ENCODE measurements at places on chromosomes 3 and 15.

DNA sequence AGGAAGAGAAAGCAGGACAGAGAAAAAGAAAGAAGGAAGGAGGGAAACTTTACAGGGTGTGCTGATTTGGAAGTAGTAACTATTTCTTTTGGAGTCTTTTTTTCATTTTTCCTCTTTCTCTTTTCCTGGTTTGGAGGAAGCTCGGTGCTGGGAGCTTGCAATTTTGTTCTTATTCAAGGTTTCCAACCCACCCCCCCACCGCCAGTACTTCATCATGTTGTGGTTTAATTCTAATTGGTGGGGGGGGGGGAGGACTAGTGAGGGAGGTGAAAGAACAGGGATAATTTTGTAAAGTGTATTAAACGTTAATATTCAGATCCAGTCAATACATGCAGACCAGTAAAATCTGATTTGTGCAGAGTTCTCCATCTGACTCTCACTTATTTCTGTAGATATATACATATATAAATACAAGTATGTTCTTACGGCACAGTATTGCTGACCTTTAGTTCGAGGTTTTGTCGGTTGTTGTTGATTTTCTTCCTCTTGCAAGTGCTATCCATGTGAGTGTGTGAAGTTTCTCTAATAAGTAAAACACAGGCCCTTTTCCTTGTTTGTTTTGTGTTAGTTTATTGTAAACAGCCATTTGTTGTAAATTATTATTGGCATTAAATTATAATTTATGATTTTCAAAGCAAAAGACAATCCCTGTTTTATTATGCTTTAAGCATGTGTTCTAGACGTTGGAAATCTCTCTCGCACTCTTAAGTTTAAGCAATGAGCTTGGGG is 9.3 kb downstream of the NR2F2 start:
- DNase-seq, result no peak

DNA sequence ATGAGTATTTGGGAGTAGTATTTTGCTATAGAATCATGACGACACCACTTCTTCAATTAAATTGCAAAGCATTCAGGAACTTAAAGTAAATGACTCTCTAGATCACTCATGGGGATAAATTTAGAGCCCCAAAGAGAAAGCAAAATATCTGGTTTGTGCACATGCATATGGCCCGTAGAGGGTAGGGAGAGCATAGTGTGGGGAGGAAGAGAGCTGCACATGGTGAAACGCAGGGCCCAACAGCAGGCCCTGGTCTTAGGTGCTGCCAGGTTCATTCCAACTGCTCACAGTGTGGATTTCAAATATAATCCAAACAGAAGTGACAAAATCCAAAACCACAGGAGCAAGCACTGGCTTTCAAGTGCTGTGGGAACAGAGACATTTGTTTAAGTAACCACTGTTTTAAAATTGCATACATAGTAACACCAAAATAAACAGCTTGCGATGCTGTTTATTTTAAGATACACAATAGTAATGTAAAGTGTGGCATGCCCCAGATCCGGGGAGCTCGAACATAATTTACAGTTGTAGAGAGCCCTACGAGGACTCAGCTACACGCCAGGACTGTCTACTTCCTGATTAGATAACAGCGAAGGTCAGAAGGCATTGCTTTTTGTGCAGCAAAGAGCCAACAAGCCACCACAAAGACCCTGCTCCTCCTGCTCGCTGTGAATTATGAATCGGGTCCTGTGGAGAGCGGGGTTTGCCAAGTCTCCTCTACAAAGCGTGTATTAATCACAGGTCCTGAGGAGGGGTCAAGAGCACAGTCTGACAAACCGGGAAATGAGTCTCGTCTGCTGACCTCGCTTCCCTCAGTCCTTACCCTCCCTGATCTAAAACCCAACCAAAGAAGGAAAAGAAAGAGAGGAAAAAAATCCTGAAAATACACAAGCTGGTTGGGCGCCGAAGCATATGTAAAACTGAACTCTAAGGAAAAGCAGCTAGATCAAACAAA is 80.6 kb downstream of the MEIS2 start:
- no peak for DNase-seq

GRCh38 chr15:78004222-78004727 is 73.2 kb downstream of the TBC1D2B start:
- no peak for DNase-seq

GRCh38 chr3:45967724-45968123 is 24.5 kb downstream of the CXCR6 start:
- DNase-seq, result no peak

GRCh38 chr3:182382112-182382857 is 411.0 kb upstream of the ATP11B start:
- DNase-seq, result no peak

DNA sequence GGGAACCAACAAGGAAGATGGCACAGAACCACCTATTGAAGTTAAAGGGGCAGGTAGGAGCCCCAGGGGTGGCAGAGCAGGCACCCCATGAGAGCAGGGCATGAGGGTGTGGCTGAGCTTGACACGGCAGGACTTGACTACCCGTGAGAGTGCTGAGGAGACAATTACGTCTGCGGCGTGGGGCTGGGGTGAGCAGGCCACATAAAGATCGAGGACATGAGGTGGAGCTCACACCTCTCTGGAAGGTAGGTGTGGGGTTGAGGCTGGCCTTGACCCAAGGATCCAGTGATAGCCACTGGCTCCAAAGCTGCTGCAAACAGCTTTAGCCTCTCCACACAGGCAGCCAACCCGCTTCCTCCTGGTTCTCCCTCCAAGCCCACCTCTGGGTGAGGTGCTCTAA is 64.5 kb downstream of the PCSK6 start:
- DNase-seq, result no peak

DNA sequence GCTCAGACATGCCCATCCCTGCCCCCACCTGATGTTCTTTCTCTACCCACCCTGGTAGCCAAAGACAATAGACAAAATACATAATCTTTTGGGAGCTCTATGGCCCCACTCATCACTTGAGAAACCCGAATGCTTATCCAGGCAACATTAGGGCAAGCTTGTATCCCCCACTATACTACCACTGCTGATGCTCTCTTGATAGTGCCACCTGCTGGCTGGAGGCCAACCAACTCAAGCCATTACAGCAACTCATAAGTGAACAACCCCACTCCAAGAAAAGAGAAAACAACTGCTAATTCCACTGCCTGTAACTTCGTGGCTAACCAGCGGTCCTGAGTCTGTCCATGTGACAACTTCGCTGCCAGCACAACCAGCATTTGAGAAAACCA is 342.5 kb upstream of the TGFBR2 start:
- DNase-seq, result no peak

DNA sequence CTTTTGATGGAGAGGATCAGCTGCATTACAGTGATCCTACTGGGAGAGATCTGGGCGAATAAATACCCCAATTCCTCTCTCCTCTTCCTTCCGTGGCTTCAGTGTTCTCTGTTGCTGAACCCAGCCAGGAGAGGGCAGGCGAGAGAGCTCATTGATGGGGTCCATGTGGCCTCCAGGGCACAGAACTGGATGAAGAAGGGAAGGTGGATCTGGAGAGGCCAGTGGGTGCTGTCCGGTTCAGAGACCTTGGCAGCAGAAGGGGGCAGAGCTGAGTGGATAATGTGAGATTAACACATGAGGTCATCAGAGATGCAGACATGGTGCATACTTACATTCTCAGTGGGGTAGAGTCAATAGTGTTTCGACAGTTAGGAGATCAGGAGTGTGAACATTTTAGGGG is 193.6 kb downstream of the CLSTN2 start:
- DNase-seq, result peak; percentile 91

- DNase-seq, result no peak
Measured at GRCh38 chr3:184710870-184711492, 883 bp downstream of the MAGEF1 start.

GRCh38 chr3:26104851-26105251 is 315.0 kb downstream of the OXSM start:
- DNase-seq, result no peak

DNA sequence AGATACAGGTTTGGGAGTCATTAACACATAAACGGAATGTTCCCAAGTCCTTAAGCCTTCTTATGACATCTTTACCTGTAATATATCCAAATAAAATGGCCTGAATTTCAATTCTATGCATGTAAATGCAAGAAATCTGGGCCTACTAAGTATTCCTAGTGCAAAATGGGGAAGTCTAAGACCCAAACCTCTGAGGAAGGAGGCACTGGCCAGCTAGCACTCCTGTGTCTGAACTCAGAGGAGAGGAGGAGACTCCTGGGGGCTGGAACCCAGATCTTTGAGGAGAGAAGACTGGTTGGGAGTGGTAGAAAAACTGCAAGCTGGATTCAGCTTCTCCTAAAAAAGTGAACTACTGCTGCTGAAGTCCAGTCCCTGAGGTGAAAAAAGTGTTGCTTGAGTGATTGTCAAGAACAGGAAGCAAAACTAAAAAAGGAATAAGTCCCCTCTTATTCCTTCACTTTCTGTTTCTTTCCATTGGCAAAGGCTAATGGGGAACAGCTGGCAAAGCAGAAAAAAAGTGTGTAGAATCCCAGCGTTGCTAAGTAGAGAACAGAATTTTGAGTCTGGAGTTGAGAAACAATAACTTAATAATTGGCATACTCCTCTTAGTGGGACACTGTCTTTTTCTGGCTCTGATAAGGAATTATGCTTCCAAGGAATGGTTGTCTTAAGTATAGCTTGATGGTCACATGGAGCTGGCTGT is 54.8 kb upstream of the ATP2C1 start:
- no peak for DNase-seq

DNA sequence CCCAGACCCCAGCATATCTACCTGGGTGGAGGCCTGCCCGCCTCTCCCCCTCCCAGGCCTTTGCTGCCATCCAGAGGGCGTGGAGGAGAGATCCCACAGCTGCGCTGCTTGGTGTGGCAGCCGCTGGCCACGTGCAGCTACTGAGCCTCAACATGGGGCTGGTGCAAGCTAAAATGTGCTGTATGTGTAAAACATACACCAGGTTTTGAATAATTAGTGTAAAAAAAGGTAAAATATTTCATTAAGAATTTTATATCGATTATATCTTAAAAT is 95.8 kb downstream of the SEC22A start:
- DNase-seq, result no peak

DNA sequence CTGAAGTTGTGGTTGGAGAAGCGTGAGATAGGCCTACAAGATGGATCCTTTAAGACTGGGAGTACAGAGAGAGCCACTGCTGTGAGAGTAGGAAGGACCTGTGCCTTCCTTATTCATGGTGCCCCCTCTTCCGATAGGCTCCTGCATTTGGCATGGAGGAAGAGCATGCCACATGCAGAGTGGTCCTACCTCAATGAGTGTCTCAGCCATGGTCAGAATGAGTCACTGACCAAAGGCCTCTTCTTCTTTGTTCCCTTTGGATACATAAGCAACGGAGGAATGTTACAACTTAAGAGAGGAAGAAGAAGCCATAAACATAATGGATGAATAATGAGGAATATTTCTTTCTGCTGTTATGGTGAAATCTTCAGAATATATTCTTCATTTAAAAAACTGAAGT is 681.2 kb upstream of the GRM7 start:
- no peak for DNase-seq

- DNase-seq, result no peak
Measured at GRCh38 chr3:70360979-70361760, 48.7 kb upstream of the MDFIC2 start.

- peak; percentile 29 for DNase-seq
Measured at GRCh38 chr3:165193366-165194254, 2.6 kb downstream of the SLITRK3 start.

- DNase-seq, result no peak
Measured at GRCh38 chr15:73361337-73361736, 7.4 kb downstream of the HCN4 start.

DNA sequence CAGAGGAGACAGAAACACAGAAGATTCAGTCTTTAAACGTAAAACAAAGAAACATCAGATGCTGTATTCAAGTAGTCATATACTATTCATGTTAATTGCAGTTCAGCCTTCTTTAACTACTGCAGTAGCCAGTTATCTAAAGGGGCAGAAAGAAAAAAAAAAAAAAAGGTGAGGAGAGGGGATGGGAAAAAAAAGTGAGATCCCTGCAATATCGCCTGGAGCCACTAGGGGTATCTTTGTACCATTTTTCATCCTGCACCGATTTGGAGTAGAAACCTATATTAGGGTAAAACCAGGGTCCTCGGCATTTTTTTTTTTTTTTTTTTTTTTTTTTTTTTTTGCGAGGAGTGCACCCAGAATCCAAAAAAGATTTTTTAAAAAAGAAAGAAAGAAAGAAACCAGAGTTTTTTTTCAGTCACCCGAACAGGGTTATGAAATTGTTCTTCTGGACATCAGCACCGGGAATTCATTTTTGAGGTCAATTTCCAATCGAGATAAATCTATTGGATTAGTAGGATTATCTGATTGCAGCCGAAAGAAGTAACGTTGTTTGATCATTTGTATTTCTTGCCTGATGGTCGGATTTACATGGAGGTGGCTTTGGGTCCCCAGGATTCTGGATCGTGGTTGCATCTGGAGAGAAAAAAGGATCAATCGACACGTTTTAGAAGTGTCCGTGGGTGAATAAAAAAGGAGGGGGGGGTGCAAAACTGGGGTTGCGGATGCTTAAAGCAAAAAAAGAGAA is 186.7 kb downstream of the NLGN1 start:
- no peak for DNase-seq

DNA sequence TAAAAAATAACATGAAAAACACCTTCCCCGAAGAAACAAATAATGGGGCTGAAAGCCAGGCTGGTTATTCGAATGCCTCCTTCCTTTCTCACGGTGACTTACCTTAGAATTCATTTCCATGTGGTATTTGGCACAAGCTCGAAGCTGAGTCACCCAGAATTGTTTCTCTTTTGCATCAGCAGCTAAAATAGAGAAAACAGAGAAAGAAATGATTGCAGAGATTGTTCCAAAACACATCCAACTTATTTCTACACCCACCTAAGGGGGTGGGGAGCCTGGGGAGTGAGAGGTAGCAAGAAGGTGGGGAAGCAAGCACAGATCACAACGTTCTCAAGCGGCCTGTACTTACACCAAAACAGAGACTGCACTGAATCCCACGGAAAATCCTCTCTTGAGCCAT is 104.7 kb downstream of the OSBPL10 start:
- DNase-seq, result no peak

DNA sequence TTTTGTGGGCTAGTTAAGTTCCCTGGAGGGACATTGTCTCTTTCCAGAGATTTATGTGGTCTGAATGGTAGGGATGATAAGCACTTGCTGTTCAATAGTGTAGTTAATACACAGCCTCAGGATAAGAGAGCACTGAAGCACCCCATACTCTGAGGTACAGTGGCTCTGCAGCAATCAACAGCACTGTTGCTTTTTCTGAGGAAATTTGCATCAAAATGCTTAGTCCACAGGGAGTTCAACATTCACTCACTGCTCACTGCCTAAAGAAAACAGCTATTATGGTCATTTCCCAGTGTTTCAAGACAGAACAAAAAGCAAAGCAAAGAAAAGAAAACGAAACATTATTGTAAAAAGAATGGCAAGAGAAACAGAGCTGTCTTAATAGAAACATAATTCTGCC is 441.9 kb downstream of the PLOD2 start:
- DNase-seq, result no peak

Measured in NCI-H524 treated with DMSO at 0.1 percent for 48 hours (cell line).